Keratinocyte (primary cell): ENCODE measurements at places on chromosomes 6 and 20.

DNA sequence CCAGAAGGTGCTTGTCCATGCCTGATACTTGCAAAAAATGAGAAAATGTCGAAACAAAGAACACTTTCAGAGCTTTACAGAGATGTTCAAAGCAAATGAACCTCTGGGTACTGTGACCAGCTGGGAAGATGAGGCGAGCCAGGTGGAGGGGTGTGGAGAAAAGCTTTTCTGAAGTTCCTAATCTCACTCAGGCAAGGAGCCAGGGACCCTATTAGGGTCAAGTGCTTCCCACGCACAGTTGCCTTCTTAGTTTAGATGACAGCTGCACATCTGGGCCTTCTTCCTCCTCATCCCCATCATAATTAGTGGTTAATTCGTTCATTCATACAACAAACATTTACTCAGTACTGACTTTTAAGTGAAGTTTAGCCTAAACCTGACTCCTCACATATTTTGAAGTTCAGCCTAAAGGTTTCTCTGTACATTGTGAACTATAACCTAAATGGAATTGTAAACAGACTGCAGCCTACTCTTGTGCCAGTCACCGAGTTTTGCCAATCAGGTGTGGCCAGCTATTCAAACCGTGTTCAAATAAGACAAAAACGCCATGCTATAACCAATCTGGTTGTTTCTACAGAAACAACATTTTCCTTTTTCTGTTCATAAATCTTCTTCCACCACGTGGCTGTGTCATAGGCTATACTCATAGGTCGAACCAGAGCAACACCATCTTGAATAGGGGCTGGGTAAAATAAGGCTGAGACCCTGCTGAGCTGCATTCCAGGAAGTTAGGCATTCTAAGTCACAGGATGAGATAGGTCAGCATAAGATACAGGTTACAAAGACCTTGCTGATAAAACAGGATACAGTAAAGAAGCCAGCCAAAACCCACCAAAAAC lies 19.3 kb upstream of the AHCY start:
- DNase-seq = no peak

DNA sequence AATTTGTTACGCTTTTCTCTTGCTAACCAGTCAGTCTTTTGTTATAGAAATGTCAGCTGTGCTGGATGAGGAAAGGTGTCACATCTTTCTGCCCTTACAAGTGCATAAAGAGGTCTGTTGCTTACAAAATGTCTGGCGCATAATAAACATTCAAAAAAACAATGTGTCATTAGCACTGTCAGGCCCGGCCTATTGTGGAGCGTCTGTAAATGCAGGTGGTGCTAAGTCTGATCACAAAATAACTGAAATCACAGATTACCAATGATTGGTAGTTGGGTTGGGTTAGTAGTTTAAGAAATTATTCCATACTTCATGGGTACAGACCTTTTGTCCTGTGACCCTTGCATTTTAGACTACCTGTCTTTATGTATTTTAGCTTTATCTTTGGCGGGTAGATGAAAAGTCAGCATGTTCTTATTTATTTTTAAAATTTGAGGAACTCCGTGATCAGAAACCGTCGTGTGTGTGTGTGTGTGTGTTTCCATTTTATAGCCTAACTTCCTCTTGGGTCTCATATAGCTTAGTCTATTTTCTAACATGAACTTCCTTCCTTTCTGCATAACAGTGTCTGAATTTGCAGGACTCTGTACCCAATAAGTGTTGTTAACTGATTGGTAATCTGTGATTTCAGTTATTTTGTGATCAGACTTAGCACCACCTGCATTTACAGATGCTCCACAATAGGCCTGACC lies 88.1 kb upstream of the IFNGR1 start:
- no peak for DNase-seq

- no peak for DNase-seq
Measured at GRCh38 chr20:34974246-34974645, 18.6 kb downstream of the MYH7B start.

GRCh38 chr6:134604014-134604676 lies 286.2 kb upstream of the SGK1 start:
- DNase-seq = no peak

DNA sequence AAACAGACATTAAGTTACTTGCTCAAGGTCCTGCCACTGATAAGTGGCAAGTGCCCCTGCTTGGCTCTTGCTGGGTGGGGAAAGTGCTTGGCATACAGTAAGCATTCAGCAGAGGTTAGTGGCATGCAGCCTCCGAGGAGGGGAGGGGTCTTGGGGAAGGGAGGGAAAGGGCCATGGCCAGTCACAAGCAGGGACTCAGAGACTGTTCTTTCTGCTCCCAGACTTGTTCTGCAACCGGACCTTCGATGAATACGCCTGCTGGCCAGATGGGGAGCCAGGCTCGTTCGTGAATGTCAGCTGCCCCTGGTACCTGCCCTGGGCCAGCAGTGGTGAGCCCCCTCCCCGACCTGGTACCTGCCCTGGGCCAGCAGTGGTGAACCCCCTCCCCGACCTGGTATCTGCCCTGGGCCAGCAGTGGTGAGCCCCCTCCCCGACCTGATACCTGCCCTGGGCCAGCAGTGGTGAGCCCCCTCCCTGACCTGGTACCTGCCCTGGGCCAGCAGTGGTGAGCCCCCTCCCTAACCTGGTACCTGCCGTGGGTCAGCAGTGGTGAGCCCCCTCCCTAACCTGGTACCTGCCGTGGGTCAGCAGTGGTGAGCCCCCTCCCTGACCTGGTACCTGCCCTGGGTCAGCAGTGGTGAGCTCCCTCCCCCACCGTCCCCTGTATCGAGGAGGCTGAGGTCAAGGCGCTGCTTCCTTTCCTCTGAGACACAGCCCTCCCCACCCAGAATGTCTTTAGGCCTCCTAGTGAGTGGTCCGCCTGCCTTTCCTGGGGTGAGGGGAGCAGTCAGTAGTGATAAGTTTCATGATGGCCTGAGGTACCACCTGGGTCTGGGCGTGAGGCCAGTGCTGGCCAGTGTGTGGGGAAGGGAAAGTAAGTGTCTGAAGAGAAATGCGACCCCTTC lies 8.9 kb downstream of the GLP1R start:
- no peak for DNase-seq

GRCh38 chr6:133948472-133948871 lies 4.6 kb upstream of the TBPL1 start:
- DNase-seq = no peak

GRCh38 chr6:140236732-140237131 lies 862.3 kb upstream of the CITED2 start:
- DNase-seq = no peak

- DNase-seq = no peak
Measured at GRCh38 chr20:59912609-59913008, 20.8 kb downstream of the SYCP2 start.

- DNase-seq = peak; percentile 48
Measured at GRCh38 chr6:27251112-27251605, 3.7 kb downstream of the PRSS16 start.

- DNase-seq = no peak
Measured at GRCh38 chr6:121764493-121764892, 329.0 kb downstream of the GJA1 start.

DNA sequence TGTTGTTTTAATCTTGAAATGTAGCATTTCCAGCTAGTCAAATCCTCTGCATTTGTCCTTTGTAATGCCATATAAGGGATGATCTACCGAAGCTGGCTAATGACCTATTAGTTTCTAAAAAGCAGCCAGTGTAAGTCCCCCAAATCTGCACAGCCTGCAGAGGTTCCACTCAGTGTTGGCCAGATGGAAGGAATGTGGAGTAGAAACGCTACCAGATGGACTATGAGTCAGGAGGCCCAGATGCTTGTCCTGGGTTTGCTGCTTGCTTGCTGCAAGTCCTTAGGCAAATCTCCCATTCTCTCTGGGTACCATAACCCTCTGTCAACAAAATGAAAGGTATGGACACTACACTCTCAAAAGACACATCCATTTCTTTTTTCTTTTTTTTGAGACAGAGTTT lies 149.8 kb downstream of the BTBD9 start:
- no peak for DNase-seq

DNA sequence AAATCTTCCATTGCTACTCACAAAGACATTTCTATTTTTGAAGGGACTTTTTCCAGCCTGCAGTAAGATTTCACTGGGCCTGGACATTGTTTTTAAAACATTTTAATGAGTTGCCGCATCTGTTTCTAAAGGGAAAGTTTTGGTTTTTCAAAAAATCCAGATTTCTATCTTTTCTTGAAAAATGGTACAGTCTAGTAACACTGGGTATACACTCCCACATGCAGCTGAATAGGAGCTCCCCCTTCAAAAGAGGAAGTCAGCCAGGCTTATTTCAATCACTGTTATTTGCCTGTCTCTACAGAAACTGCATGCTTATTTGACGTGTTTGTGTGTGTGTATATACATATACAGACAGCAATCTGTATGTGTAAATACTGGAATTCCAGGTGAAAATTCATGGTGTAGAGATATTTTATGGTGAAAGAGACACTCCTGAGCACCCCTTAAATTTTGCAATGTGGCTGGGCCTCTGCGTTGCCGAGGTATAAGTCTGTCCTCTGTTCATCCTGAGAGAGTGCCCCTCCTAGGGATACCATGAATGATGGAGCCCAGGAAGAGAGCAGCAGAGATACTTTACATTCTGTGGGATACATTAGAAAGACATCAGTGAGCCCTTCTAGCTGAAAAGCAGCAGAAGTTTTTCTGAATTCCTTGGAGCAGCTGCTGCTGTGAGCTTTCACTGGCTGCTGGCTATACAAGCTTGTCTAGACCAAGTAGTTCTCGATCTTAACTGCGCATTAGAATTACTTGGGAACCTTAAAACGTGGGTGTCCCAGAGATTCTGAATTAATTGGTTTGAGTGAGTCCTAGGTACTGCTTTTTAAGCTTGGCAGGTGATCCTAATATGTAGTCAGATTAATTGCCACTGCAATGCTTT lies 12.0 kb upstream of the ABRACL start:
- DNase-seq = no peak

- no peak for DNase-seq
Measured at GRCh38 chr20:42775866-42776265, 413.8 kb downstream of the PTPRT start.

- no peak for DNase-seq
Measured at GRCh38 chr6:32184084-32184640, at the start of gene AGER. Gene AGER, minus strand, starts transcription at chr6:32184253. Its CDS starts 31 bp downstream, at chr6:32184222.

- no peak for DNase-seq
Measured at GRCh38 chr20:4025125-4025524, 9.8 kb upstream of the RNF24 start.

- DNase-seq = no peak
Measured at GRCh38 chr20:36219671-36220220, 16.5 kb upstream of the AAR2 start.

GRCh38 chr6:5159162-5159561 lies 74.0 kb downstream of the PPP1R3G start:
- no peak for DNase-seq
